ENCODE measurements at places on chromosomes 2 and 18. TPM values are rescaled to one million over a fixed set of nuclear protein-coding genes. Genes with fewer than 3 reads are reported as not detected.

Gene UGT1A4
- not detected for polyA plus RNA-seq

DNA sequence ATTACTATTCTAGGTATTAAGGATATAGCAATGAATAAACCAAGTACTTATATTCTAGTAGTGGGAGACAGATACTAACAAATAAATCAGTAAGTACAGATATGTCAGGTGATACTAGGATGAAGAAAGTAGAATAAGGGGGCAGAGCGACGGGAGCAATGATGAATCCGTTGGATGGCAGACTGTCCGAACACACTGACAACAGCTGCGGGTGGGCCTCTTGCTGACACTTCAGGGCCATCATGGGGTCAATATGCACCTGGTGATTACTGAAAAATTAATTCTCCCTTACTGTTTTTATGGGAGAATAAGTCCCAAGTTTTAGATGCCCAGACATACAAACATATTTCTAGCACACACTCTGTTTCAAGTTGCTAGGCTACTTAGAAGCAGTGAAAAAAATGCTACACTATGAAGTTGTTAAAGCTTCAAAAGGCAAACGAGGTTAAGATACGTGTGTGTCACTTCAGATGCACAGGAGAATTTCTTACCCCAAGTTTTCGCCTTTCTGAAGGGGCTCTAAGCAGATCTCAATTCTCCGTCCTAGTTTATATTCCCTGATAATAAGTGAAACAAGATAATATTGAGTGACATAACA lies 78.7 kb downstream of the USP40 start:
- H3K4me3 ChIP-seq: no peak overlapping the region
- no peak for DNase-seq
- peaks cover 33% of the 10 kb centered on the region for H3K36me3 ChIP-seq
- peaks cover 34% of the 10 kb centered on the region for H3K4me1 ChIP-seq
- H3K27me3 ChIP-seq: no peaks in the 10 kb centered on the region
- H3K27ac ChIP-seq: peak overlapping the region; percentile 99

DNA sequence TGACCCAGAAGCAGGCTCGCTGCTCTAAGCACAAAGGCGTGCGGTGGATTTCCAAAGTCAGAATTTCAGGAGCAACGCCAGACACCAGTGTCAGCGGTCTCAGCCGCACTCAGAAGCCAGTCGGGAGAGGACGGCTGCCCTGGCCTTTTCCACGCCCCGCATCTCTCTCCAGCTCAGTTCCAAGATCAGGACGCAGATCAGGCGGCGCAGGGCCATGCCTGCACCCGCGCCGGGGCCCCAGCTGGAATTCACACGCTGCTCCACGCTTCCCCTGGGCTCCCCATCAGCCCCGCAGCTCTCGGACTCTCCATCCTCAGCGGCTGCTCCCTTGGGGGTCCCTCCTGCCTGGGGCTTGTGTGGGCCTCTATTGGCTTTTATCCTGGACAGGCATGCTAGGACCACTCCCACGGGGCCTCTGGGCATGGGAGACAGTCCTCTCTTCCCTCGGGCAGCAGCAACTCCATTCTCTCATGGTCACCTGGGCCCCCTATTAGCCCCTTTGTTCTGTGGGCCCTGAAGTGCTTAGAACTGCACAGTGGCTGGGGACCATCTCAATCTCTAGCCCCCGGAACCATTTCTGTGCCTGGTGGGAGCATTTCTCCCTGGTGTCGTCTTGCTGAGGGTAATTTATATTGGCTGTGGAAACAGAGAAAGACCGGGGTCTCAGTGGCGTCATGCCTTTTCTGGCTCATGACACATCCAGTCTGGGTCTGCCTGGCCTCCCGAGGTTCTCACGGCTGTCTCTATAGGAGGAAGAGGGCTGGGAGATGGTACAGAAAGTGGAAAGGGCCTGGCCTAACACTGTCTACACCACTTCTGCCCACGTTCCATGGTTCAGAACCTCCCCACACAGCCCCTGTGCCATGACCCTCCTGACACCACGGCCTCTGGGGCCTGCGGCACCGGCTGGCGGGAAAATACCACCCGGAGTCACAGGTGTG lies 14.9 kb upstream of the TMEM18 start:
- peaks cover 13% of the 10 kb centered on the region for H3K4me1 ChIP-seq
- H3K4me3 ChIP-seq: no peak overlapping the region
- no peaks in the 10 kb centered on the region for H3K27me3 ChIP-seq
- DNase-seq: no peak

DNA sequence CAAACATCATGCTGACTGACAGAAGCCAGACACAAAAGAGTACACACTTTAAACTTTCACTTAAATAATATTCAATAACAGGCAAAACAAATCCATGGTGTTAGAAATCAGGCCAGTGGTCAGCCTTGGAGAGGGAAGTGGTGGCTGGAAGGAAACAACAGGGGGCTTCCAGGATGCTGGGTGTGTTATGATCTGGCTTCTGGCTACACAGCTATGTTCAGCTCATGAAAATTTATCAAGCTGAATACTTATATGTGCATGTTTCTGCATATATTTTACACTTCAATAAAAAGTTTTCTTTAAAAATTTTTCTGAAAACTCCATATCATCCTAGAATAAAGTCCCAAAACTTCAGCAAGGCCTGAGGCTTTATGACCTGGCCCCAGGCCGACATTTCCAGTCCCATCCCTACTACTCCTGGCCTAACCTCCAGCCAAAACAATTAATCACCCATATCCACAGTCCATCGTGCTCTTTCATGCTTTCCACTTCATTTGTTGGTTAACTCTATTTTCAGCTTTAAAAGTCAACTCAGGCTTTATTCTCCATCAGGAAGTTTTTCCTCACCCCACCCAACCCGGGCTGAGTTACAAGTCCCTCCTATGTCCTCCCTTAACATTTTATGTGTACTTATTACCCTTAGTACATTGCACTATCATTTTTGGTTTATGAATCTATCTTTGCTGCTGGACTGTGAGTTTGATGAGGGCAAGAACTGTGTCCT lies 27.9 kb upstream of the SPTBN1 start:
- H3K4me3 ChIP-seq: no peak overlapping the region
- H3K4me1 ChIP-seq: no peaks in the 10 kb centered on the region
- no peak overlapping the region for H3K27ac ChIP-seq
- no peaks in the 10 kb centered on the region for H3K36me3 ChIP-seq
- DNase-seq: no peak

GRCh38 chr18:10013621-10014543 lies 100.1 kb downstream of the VAPA start:
- no peaks in the 10 kb centered on the region for H3K27me3 ChIP-seq
- H3K36me3 ChIP-seq: no peaks in the 10 kb centered on the region
- no peak overlapping the region for H3K4me3 ChIP-seq
- H3K4me1 ChIP-seq: peaks cover 16% of the 10 kb centered on the region
- no peak overlapping the region for H3K27ac ChIP-seq

GRCh38 chr2:191314697-191315364 lies 69.6 kb downstream of the MYO1B start:
- no peaks in the 10 kb centered on the region for H3K36me3 ChIP-seq
- DNase-seq: no peak
- H3K27ac ChIP-seq: no peak overlapping the region
- H3K27me3 ChIP-seq: no peaks in the 10 kb centered on the region
- peaks cover 20% of the 10 kb centered on the region for H3K4me1 ChIP-seq
- H3K4me3 ChIP-seq: no peak overlapping the region

Gene GPR148
- not detected for polyA plus RNA-seq

Gene EIF2AK3
- 4.8 TPM for polyA plus RNA-seq

- no peak for DNase-seq
- H3K4me3 ChIP-seq: no peak overlapping the region
- H3K4me1 ChIP-seq: peaks cover 2% of the 10 kb centered on the region
- no peak overlapping the region for H3K27ac ChIP-seq
These were observed 775.4 kb upstream of the ID2 start for GRCh38 chr2:7906431-7906830.

Gene ABCB11
- polyA plus RNA-seq: not detected

Gene SPATA3
- polyA plus RNA-seq: not detected

- no peak overlapping the region for H3K27ac ChIP-seq
- no peaks in the 10 kb centered on the region for H3K4me1 ChIP-seq
- no peak for DNase-seq
- H3K4me3 ChIP-seq: no peak overlapping the region
These were observed 52.5 kb downstream of the MBP start for GRCh38 chr18:77079954-77080682.

DNA sequence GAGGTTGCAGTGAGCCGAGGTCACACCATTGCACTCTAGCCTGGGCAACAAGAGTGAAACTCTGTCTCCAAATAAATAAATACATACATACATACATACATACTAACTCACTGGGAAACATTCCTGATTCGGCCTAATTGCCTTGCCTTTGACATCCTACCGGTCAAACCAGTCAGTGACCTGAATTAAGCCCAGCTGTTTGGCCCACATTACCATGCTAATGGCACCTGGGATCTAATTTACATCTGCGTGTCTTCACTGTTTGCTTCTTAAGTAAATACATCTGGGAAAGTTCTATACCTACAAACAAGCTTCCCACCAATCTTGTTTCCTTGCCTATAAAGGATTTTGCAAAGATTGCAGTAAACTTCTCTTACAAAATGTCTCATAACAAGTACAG lies 230.2 kb upstream of the ZC3H15 start:
- peaks cover 12% of the 10 kb centered on the region for H3K4me1 ChIP-seq
- H3K27ac ChIP-seq: peak overlapping the region; percentile 43
- no peaks in the 10 kb centered on the region for H3K36me3 ChIP-seq
- H3K4me3 ChIP-seq: no peak overlapping the region
- peak; percentile 1 for DNase-seq
- no peaks in the 10 kb centered on the region for H3K27me3 ChIP-seq

Gene TMEM127
- 40.9 TPM for polyA plus RNA-seq

DNA sequence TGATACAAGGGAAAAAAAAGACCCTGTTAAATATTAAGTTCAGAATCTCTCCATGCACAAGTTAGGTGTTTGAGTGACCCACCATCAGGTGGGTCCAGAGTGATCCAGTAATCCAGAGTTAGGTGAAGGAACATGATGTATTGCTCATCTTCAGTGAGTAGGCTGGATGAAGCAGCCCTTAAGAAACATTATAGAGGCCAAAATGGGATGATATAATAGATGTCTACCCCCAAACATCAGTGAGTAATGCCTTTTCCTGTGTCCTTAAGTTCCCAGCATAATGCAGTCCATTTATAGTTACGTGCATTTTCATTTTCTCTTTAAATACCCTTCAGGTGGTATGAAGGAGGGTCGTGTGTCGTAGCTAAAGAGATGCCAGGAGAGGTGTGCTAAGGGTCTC lies 89.6 kb downstream of the MAP4K4 start:
- H3K27me3 ChIP-seq: no peaks in the 10 kb centered on the region
- no peak overlapping the region for H3K4me3 ChIP-seq
- H3K4me1 ChIP-seq: peaks cover 25% of the 10 kb centered on the region

Gene SF3B1
- 276 TPM for polyA plus RNA-seq

DNA sequence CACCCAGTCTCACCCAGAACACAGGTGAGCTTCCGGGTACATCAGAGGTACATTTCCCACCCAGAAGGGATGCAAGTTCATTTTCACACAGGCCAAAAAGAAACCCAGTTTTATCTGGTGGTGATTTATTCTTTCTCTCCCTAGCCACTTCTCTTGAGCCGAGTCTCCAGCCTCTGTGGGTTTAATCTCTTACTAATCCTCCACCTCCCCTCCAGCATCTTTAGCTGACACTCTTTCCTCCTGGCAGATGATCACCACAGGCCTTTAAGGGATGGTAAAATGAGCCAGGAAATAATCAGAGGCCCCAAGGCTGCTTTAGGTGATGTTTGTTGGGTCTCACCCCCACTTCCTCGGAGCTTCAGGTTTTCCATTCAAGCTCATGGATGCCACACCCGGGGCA lies 145.7 kb upstream of the DLX2 start:
- peaks cover 50% of the 10 kb centered on the region for H3K4me1 ChIP-seq
- H3K27ac ChIP-seq: no peak overlapping the region
- H3K4me3 ChIP-seq: no peak overlapping the region
- no peaks in the 10 kb centered on the region for H3K36me3 ChIP-seq

Gene CNTNAP5
- 0.02 TPM for polyA plus RNA-seq

Gene PDCD1
- polyA plus RNA-seq: not detected

DNA sequence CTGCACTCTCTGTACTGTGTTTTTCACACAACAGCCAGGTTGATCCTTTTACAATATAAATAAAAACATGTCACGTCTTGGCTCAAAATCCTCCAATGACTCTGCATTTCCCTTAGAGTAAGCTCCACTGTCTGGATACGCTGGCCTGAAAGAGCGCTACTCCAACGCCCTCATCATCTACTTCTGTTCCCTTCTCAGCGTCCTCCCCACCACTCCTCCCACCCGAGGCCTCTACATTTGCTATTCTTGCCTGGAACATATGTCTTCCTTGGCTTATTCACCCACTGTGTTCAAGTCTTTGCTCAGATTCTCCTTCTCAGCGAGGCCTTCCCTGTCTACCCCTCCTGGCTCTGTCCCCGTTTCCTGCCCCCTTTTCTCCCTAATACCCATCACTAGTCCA lies 37.6 kb downstream of the EPB41L3 start:
- H3K4me3 ChIP-seq: no peak overlapping the region
- no peak overlapping the region for H3K27ac ChIP-seq
- no peak for DNase-seq
- peaks cover 14% of the 10 kb centered on the region for H3K27me3 ChIP-seq

- no peak overlapping the region for H3K4me3 ChIP-seq
- no peak overlapping the region for H3K27ac ChIP-seq
- no peaks in the 10 kb centered on the region for H3K4me1 ChIP-seq
- DNase-seq: no peak
- H3K27me3 ChIP-seq: no peaks in the 10 kb centered on the region
These were observed 22.4 kb downstream of the REV1 start for GRCh38 chr2:99467390-99467789.

DNA sequence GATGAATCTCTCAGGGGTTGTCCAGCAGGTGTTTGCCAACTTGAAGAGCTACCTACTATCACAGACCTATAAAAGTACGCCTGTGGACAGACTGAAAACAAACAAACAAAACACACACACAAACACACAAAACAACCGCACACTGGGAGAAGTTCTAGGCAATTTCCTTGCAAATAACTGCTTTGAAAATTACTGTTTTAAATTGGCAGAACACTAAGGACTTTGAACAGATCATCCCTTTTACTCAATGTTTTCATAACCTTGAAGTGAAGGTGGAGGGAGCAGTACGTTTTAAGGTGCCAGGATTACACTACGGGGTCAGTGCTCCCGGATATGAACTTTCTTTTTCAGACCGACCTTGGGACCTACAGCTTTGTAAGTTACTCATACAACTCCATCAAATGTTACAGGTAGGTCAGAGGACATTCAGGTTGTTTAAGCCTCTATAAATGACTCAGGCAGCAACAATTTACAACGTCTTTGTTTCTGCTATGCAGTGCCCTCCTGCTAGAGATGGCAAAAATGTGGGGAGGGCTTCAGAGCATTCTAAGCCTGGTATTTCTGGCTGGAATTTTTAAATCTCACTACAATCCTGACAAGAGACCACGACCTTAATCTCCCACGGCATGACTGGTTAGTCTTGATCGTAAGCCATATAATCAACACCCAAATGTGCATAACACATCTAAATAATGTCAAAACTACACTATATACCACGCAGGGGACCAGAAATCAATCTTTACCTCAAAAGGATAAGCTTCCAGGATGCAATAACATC lies 1.4 kb upstream of the SLC20A1 start:
- no peaks in the 10 kb centered on the region for H3K27me3 ChIP-seq
- H3K36me3 ChIP-seq: peaks cover 22% of the 10 kb centered on the region
- H3K4me1 ChIP-seq: peaks cover 55% of the 10 kb centered on the region
- H3K4me3 ChIP-seq: peak overlapping the region; percentile 76
- DNase-seq: no peak

- no peaks in the 10 kb centered on the region for H3K4me1 ChIP-seq
- peak overlapping the region; percentile 89 for H3K27ac ChIP-seq
- H3K4me3 ChIP-seq: peak overlapping the region; percentile 86
- DNase-seq: peak; percentile 81
- H3K36me3 ChIP-seq: no peaks in the 10 kb centered on the region
These were observed 1.3 kb downstream of the EML6 start for GRCh38 chr2:54724560-54725342.

- H3K4me1 ChIP-seq: no peaks in the 10 kb centered on the region
- H3K36me3 ChIP-seq: peaks cover 3% of the 10 kb centered on the region
- no peak for DNase-seq
- H3K27me3 ChIP-seq: no peaks in the 10 kb centered on the region
These were observed 125.9 kb upstream of the SMAD7 start for GRCh38 chr18:49076654-49077166.
